ENCODE measurements at places on chromosomes 5 and 9. TPM values are rescaled to one million over a fixed set of nuclear protein-coding genes. Genes with fewer than 3 reads are reported as not detected.

GRCh38 chr5:95861221-95861863, 38.8 kb upstream of the GLRX start:
- DNase-seq = peak; percentile 81

GRCh38 chr5:127920936-127921335, 162.6 kb upstream of the SLC12A2 start:
- no peak for DNase-seq

Gene RNF44
- total RNA-seq = 25.5 TPM

- DNase-seq = no peak
Observed at GRCh38 chr5:169723103-169723831, 86.2 kb downstream of the DOCK2 start.

- no peak for DNase-seq
Observed at GRCh38 chr5:1673042-1673677, 126.5 kb downstream of the MRPL36 start.
